ENCODE measurements at places on chromosomes 1 and 21.

DNA sequence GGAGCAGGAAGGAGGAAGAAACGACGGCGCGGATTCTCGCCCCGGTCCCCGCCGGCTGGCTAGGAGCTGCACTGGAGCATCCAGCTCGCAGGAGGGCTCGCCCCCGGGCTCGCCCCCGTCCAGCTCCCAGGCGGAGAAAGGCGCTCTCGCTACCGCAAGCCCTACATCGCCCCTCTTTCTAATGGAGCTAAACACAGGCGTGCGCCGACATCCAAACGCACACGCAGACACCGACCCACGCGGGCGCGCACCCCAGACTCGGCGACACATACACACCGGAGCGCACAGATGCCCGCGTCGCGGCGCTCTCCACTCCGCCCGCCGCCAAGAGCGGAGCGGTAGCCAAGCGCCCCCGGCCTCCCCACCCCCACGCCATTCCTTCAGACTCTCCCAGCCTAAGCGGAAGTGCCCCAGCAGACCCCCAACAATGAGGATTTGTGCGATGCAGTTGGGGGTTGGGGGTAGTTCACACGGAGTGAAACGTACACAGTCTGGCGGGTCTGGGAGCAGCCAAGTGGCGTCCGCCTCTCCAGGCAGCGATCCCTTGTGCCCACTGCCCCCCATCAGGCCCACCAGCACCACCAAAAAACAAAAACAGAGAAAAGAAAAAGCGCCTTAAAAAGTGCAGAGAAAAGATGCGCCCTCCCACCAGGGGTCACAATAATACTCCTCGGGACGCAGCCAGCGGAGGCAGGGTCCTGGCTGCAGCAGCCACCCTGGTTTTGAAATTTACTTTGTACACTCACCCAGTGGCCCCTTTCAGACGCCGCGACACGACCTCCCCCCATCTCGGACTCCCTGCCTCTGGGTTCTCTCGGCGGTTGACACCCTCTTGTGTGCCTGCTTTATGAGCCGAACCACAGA is 1.4 kb downstream of the DAB1 start:
- no peak for DNase-seq

- no peak for DNase-seq
Observed at GRCh38 chr21:28513428-28513827, 479.2 kb downstream of the LTN1 start.

GRCh38 chr1:116537040-116537831 is 33.6 kb downstream of the CD58 start:
- DNase-seq: no peak

DNA sequence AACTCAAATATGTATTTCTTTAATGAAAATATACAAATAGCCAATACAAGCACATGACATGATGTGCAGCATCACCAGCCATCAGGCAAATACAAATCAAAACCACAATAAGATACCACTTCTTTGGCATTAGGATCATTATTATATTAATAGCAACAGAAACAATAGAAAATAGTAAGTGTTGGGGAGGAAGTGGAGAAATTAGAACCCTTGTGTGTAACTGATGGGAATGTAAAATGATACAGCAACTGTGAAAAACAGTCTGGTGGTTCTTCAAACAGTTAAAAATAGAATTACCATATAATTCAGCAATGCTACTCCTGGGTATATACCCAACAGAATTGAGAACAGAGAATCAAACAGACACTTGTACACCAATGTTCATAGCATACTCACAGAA is 40.8 kb upstream of the FCER1A start:
- no peak for DNase-seq

- no peak for DNase-seq
Observed at GRCh38 chr1:44316231-44316759, 38.8 kb downstream of the ERI3 start.

DNA sequence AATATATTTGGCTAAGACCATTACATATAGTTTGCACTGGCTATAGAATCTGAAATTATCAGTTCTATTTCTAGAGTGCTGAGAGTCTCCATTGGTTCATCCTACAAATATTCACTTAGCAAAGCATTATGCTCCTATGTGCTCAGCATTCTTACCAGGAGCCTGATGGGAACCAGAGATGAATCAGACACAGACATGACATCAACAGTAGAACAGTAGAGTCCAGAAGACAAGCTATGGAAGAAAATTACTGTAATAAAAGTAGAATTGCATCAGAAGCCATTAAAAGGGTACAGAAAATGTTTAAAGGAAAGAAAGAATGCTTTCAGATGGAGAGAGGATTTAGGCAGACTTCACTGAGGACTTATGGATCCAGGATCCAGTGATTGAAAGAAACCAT is 271.7 kb upstream of the SNX7 start:
- DNase-seq: no peak

GRCh38 chr1:5725855-5726585 is 266.2 kb downstream of the NPHP4 start:
- DNase-seq: no peak

GRCh38 chr1:196993916-196994315 is 16.6 kb downstream of the CFHR5 start:
- no peak for DNase-seq

DNA sequence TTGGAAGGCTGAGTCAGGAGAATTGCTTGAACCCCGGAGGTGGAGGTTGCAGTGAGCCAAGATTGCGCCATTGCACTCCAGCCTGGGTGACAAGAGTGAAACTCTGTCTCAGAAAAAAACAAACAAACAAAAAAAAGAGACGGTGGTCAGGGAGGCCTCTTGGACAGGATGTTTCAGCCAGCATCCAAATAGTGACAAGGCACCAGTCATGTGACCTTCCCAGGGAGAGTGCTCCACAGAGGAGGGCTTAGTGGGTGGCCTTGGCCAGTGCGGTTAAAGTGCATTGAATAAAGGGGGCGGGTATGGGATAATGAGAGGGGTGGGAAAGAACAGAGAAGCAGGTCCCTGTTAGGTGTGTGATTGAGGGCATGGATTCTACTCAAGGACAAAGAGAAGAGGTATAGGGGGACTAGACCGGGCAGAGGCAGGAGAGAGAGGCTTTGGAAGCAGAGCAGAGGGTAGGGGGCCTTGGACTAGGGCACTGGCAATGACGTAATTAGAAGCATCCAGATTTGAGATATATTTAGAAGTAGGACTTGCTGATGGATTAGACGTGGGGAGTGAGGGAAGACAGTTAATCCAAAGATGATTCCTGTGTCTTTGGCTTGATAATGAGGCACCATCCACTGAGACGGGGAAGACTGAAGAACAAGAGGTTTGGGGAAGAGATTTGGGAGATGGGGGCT is 12.0 kb upstream of the RYR2 start:
- DNase-seq: no peak

- DNase-seq: no peak
Observed at GRCh38 chr1:34356853-34357252, 180.1 kb downstream of the C1orf94 start.

- DNase-seq: no peak
Observed at GRCh38 chr1:167136191-167136614, 42.3 kb downstream of the STYXL2 start.

DNA sequence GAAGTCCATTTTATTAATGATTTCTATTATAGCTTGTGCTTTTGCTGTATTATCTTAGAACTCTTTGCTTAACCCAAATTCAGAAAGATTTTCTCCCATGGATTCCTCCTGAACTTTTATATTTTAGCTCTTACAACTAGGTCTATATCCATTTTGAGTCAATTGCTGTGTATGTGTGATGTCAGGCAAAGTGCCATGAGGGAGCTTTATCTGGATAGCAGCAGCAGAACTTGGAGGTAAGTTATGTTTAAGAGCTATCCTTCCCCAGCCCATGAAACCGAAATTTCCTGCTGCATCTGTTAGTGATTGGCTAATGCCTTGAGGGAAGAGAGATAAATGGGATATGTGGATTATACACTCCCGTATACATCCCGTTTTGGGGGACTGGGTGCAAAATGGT is 29.9 kb downstream of the ADAM30 start:
- no peak for DNase-seq

- DNase-seq: no peak
Observed at GRCh38 chr1:79667848-79668696, 661.5 kb upstream of the ADGRL4 start.

- no peak for DNase-seq
Observed at GRCh38 chr21:45830221-45830640, 151.3 kb upstream of the COL6A1 start.

DNA sequence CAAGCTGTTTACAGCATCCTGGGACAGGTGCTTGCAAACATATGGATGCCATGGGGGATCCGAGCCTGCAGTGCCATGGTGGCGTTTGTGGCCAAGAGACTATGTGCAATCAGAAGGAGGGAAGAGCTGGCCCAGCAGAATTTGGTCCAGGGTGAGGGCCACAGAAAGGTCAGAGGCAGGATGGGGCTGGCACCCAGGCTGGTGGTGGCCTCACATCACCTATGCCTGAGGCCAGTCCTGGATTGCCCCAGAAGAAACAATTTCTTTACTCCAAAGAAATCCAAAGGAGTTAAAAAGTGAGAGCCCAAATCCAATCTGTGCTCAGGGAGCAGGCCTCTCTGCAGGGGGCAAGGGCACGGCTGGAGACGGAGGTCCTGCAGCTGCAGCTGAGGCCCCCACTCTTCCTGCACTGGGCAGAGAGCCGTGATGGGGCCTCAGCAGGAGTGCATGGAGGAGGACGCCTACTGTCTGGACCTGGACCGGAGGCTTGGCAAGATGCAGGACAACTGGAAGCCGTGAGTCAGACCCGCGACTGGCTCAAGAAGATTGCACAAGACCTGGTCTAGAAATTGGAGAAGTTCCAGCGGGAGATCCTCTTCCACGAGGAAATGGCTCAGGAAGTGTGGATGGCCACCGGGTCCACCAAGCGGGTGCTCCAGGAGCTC is 163.5 kb downstream of the RYR2 start:
- no peak for DNase-seq

GRCh38 chr1:50135716-50136115 is 27.0 kb downstream of the ELAVL4 start:
- DNase-seq: no peak

DNA sequence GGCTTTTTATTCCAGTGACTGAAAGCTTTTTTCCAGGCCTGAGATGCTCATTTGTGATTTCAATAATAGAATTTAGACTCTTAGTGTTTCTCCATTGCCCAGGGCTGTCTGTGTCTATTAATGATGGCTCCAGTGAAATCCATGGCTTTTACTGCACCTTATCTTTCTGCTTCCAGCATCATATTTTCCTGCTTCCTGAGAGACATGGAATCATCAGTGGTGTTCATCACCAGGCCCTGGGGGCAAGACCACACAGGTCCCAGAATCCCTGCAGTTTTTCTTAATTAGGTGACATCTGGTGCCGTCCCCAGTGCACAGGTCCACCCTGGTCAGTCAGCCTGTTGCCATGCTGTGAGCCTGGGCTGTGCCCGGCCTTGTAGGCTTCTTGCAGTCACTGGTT is 15.5 kb downstream of the NT5C1A start:
- DNase-seq: no peak

- DNase-seq: no peak
Observed at GRCh38 chr1:208074353-208074752, 163.4 kb upstream of the CD34 start.

GRCh38 chr1:32266921-32267591 is 16.0 kb downstream of the LCK start:
- no peak for DNase-seq

DNA sequence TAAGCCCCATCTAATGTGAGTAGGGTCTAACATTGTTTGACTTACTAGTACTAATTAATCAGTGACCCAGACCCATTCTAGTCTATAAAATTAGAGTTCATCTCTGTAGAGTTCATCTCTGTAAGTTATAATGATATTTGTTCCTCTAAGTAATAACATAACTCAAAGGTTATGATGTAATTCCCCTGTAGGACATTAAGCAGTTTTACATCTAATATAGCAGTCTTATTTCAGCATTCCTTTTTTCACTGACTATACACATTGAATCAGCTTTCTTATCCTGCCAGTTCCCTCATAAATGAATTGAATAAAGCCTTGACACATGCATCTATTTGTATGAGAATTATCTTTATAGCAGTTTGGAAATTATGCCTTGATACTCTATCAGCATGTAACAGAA is 90.9 kb downstream of the SH3GLB1 start:
- no peak for DNase-seq

DNA sequence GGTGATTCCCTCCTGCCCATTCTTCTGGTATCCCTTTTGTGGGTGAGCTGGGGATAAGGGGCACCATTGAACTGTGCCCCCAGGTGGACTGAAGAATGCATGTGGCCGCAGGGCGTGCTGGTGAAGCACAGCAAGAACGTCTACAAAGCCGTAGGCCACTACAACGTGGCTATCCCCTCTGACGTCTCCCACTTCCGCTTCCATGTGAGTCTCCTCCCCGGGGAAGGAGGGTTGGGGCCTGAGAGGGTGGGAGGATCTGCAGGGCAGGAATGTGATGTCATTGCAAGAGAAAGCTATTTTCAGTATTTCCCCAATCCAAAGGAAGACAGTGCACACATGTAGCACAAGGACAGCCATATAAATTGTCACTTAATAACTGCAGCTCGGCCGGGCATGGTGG is 7.5 kb upstream of the KPNA6 start:
- no peak for DNase-seq

- DNase-seq: no peak
Observed at GRCh38 chr1:241012708-241013340, 344.2 kb downstream of the RGS7 start.

DNA sequence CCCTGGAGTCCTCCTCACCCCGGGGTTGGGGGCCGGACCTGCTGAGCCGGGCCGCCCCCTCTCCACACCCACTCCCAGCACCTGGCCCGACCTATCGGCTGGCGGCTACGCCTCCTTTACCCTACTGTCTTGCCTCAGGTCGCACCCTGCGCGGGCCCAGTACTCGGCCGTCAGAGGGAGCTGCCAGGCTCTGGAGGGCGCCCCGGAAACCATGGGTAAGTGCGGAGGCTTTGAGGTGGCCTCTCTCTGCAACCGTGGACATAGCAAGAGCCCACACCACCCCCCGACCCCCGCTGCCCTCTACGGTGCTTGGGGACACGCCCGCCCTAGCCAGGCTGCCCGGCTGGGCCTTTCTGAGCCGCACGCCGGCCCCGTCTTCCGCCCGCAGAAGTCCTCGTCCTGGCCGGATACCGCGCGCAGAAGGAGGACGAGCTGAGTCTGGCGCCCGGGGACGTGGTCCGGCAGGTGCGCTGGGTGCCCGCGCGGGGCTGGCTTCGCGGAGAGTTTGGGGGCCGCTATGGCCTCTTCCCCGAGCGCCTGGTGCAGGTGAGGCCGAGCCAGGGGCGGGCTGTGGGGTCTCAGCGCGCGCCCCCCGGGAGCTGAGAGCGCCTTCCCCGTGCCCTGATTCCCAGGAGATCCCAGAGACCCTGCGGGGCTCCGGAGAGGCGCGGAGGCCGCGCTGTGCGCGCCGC is at the start of gene SH3D21:
SH3D21 (plus strand) TSS at position 159 of the 692 bp plus-strand sequence; CDS start at position 212, 53 bp downstream.
- no peak for DNase-seq

Measured in esophagus squamous epithelium (tissue), 5 donors.